ENCODE measurements at places on chromosomes 2 and 18. TPM values are rescaled to one million over a fixed set of nuclear protein-coding genes. Genes with fewer than 3 reads are reported as not detected.

C2orf80 gene
- not detected for total RNA-seq

CNGA3 gene
- 0.18 TPM for total RNA-seq

TNS1 gene
- 505 TPM for total RNA-seq

NPHP1 gene
- total RNA-seq, result 6.8 TPM

ANKRD53 gene
- 1.1 TPM for total RNA-seq

MYO1B gene
- 123 TPM for total RNA-seq
